ENCODE measurements at places on chromosomes 3 and 15.

GRCh38 chr15:40845511-40846284, 1.9 kb downstream of the SPINT1 start:
- no peak for DNase-seq

GRCh38 chr3:29912600-29913288, 631.9 kb downstream of the RBMS3 start:
- no peak for DNase-seq

DNA sequence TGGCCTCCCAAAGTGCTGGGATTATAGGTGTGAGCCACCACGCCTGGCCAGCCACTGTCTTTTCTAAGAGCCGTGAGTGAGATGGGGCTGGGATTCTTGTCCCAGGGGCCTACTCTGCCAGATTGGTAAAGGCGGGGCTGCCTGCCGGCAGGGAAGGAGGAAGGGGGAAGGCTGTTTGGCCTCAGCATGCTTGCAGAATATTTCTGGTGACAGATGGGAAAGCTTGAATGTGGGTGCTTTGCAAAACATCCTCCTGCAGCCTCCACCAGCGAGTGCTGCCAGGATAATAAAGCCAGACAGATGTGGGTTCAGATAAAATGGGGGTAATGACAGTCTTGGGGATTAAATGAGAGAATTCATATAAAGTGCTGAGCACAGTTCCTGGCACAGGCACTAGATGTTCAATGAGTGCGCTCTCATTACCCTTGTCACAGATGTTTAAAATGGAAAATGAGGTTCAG, 19.8 kb upstream of the ACOX2 start:
- peak; percentile 60 for DNase-seq

GRCh38 chr3:46089237-46090011, 62.1 kb upstream of the XCR1 start:
- DNase-seq, result peak; percentile 60

- no peak for DNase-seq
Observed at GRCh38 chr3:162141272-162141791, 644.7 kb downstream of the OTOL1 start.

DNA sequence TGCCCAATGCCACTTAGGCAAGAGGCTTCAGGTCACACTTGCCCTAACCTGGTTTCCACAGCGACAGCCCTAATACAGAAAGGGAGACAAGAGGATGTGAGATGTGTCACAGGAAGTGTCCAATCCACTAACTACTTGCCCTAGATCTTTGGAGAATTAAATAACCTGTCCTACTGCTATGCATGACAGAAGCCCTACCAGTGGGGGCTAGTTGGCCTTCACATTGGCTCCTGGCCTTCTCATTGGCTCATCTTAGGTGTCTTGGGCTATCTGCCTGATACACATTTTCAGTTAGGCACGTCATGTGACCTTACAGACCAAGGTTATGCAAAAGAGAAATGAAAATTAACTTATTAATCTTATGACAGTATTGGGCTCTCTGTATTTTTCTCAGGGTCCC, 449.9 kb downstream of the FHIT start:
- DNase-seq, result no peak

DNA sequence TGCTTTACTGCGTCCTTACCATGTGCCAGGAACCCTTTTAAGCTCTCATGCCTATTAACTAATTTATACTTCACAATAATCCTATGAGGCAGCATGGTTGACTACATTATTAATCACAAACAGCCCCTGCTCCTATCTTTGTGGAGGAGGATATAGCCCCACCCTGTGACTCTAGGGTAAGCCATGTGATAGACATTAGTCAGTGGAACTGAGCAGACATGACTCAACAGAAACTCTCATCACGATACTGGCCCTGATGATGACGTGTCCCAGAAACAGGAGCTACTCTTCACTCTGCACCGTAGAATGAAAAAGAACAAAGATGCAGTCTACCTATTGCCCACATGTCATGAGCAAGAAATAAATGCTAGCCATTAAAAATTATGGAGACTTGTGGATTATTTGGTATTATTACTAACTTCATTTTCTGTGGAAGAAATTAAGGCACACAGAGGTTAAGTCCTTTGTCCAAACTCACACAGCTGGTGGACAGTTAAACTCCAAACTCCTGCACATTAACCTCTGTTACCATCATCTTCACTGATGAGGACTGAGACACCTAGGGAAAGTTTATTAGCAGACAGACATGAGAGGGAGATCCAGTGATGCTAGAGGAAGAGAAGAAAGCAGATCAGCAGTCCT, 51.2 kb downstream of the CFAP20DC start:
- no peak for DNase-seq

DNA sequence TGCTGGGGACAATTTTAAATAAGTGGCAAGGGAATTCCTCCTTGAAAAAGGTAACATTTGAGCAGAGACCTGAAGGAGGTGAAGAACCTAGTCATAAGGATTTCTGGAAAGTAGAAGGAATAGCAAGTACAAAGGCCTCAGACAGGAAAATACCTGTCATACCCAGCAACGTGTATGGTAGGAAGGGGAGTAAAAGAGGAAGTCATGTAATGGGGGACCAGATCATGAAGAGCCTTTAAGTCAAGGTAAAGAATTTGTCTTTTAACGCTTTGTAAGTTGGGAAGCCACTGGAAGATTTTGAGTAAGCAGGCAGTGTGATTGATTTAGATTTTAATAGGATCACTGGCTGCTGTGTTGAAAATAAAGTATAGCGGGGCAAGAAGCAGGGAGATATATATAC, 43.4 kb upstream of the FAH start:
- DNase-seq, result no peak

- DNase-seq, result no peak
Observed at GRCh38 chr3:197801891-197802778, 11.1 kb downstream of the LRCH3 start.

GRCh38 chr15:61519296-61519695, 290.2 kb upstream of the RORA start:
- no peak for DNase-seq

GRCh38 chr3:106323586-106323985, 454.8 kb upstream of the CBLB start:
- no peak for DNase-seq

- no peak for DNase-seq
Observed at GRCh38 chr15:78893538-78893937, 20.8 kb downstream of the MORF4L1 start.

DNA sequence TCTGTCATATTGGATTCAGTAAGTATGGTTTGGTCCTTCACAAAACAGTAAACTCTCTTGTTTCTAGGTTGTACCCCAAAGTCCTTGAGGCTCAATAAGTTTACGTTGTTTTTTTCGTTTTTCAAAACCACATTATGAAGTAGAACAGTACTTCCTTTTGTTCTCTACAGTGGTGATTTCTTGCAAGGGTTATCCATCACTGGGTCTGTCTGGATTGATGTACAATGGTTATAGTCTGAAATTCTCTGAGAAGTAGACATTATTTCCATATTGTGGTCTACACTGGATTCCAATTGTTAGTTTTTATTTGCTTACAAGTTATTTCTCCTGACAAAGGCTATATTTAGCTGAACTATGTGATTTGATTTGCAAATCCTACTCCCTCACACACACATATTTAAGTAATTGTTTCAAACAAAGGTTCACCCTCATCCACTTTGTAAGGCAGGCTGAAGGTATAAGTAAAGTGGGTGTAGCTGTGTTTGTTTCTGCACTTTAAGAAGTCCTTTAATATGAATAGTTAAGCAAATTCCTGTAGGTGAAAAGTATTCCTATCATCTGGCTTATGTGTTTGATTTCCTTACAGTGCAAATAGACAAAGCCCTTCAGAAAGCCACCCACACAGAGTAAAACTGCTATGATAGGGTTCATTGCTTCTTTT, 64.2 kb upstream of the MME start:
- no peak for DNase-seq

GRCh38 chr3:51393564-51393963, 2.5 kb downstream of the RBM15B start:
- DNase-seq, result peak; percentile 12

- DNase-seq, result no peak
Observed at GRCh38 chr3:152620395-152620794, 214.5 kb upstream of the P2RY1 start.

GRCh38 chr3:8442993-8443650, 58.5 kb upstream of the LMCD1 start:
- no peak for DNase-seq

DNA sequence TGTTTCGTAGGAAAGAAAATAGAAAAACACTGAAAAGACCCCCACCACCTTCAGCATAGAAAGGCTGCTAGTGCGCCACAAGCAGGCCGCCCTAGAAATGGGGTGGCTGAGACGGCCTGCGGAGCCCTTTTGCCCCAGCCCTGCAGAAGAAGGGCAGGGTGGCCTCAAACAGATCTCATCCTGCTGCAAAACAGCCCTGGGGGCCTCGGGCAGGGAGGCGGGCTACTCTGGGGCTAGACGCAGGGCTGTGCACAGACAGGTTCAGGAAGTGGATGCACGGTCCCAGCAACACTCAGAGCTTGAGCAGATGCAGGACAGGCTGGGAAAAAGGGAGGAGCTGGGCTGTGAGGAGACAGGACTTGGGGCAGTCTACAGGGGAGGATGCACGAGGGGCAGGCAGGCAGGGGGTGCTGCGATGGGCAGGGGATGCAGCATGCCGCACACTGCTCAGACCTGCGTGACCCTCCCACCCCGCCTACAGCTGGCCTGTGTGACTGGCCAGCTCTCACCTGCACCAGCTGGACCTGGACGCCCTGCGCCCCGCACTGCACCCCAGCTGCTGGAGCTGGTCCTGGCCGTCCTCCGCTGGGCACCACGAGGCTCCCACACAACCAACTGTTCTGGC, 34.3 kb downstream of the ZXDC start:
- DNase-seq, result no peak

- DNase-seq, result no peak
Observed at GRCh38 chr3:127254730-127255129, 33.1 kb downstream of the PRR20G start.

GRCh38 chr3:174333640-174334039, 525.5 kb upstream of the NAALADL2 start:
- no peak for DNase-seq

- DNase-seq, result no peak
Observed at GRCh38 chr3:105334138-105334882, 32.4 kb upstream of the ALCAM start.

DNA sequence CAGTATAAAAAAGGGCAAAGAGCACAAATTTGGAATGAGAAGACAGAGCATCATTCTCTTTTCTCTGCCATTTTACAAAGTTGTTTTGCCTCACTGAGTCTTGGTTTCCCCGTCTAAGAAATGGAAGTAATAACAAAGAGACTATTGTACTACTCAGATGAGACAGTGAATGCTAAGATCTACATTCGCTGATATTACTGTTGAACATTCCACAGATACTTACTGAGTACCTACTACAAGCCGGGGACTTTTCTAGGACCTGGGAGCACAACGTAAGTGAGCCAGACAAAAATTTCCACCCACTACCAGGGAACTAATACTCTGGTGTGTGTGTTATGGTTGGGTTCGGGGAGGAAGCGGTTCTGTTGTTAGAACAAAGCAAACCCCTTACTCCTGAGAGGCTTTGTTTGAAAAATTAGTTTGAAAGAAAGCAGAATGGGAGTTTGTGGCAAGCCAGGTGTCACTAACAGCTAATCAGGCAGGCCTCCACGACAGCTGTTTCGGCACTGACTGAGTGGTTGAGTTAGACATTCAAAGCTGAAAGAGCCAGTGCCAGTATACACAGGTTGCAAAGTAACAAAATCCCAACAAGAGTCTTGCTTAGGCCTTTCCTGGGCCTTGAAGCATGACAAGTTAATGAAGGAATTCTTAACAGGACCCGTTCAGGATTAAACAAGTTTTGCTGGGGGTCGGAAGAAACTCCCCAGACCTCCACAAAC, 458.3 kb downstream of the EDEM1 start:
- no peak for DNase-seq

DNA sequence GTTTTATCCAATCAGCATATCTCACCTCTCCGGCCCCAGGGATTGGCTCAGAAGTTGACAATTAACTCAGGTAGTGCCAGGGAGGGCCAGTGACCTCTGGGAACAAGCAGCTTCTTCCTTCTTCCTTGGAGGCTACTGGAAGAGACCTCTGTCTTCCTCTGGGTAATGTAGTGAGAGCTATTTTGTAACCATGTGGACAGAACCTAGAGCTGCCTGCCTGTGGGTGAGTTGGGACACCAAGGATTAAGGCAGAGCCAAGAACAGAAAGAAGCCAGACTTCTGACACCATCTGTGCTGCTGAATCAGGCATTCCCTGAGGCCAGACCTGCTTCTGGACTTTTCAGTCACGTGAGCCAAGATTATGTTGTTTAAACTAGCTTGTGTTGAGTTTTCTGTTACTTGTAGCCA, 5.9 kb upstream of the NDUFAF1 start:
- DNase-seq, result no peak

GRCh38 chr3:168984872-168985271, 678.6 kb downstream of the MECOM start:
- no peak for DNase-seq

DNA sequence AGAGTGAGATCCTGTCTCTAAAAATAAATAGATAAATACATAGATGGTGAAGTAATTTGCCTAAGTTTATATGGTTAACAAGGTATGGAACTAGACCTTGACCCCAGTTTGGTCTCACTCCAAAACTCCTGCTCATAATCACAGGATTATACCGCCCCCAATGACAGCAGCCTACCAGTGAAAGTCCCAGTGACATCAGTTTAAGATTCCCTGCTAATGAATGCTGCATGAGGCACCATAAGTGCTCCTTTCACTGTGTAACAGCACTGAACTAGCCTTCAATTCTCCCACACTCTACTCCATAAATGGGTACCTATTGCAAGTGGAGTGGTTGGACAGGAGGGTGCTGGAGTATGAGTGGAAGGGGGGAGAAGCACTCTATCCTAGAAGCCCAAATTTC, 23.7 kb upstream of the THSD4 start:
- no peak for DNase-seq

DNA sequence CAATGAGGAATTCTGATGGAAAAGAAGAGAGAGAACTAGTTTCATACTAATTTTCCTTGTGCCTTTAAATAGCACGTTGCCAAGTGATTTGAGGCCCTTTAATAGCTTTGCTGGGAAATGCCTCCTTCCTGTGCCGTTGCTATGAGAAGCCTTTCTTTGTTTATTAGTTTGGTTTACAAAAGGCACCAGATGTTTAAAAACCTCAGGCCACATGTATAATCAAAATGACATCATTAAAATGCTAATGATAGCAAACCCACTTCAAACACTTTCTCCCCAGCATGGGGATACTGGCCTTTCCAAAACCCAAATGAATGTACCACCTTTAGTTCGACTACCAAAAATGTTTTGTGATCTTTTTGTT, 50.0 kb upstream of the TBC1D23 start:
- DNase-seq, result peak; percentile 55

- no peak for DNase-seq
Observed at GRCh38 chr15:40061212-40061901, 22.4 kb upstream of the SRP14 start.

GRCh38 chr15:96043591-96044171, 286.8 kb upstream of the NR2F2 start:
- no peak for DNase-seq

DNA sequence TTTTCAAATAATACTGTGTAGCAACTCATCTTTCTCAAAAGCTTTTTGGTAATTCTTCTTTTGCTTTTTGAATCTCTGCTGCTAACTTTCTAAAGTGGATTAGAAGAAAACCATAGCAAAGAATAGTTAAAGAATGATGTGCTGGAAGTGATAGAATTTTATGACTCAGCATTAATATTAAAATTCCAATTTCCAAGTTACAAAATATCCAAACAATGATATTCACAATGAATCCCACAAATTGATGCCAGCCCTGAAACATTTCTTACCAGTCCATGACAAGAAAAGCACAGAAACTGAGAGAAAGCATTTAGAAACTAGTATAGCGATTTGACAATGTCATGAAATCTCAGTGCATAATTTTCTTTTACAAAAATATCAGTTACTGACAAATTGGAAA, 482.2 kb downstream of the RBMS3 start:
- no peak for DNase-seq

GRCh38 chr15:69031013-69032001, 16.8 kb downstream of the NOX5 start:
- peak; percentile 40 for DNase-seq

Data from femur (tissue), 1 donor.